ENCODE measurements at places on chromosomes 12 and 14. TPM values are rescaled to one million over a fixed set of nuclear protein-coding genes. Genes with fewer than 3 reads are reported as not detected.

DNA sequence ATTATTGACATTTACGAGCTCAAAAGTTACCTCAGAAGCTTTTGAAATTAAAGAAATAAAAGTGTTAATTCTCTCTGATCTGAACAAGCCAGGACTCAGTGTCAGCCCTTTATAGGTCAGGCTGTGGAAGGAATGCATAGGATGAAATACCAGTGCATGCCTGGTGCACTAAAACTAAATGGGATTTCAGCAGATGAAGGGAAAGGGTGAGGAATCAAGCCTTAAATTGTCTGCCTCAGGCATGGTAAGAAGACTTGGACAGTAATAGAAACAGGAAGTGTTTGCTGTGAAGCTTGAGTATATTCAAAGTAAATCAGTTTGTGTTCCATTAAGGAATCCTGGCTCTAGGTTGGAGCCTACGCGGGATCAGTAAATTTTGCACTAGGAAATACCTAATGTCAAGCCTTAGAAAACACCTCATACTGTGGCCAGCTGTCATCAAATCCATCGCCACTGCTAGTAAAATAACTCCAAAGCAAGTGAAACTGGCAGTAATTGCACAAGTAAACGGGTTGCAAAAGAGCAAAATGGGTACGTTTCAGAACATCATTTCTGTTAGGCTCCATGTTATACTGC is 76.3 kb downstream of the PDE3A start:
- H3K27me3 ChIP-seq: no peaks in the 10 kb centered on the region
- no peak overlapping the region for H3K27ac ChIP-seq
- H3K36me3 ChIP-seq: no peaks in the 10 kb centered on the region
- no peak overlapping the region for H3K4me3 ChIP-seq
- DNase-seq: no peak

DNA sequence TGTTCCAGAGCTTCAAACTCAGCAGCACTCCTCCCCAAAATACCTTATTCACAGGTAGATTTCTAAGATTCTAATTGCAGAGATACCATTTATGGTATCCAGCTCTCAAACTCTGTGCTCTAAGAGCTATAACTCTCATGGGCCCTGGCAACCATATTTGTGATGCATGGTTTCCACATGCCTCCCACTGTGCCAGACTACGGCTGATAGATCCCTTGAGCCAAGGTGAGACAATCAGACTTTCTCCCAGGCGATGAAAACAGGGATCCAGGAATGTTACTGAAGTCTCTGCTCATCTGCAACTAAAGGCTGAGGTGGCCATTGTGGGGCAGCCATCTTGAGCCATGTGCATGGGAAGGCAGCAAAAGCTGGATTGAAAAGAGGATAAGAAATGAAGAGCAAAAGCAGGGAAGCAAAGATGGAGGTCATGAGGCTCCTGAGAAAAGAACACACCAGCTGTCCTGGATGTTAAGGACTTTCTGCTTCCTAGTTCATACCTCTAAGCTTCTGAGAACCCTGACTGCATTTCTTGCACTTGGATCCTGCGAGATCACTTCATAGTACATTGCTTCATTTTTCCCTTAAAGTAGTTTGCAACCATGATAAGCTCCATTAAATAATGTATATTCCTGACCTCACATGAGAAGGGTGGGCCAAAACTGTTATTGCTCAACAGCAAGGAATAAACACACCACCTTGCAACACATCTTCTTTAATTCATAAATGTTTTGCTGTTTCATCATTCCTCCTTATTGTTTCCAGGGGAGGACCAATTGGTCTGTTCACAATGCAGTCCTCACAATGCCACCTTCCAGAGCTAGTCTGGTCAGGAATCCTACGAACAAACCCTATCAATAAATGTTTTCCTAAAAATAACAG is 5.4 kb downstream of the EGLN3 start:
- H3K4me3 ChIP-seq: no peak overlapping the region
- peaks cover 8% of the 10 kb centered on the region for H3K27me3 ChIP-seq
- no peak for DNase-seq

GRCh38 chr12:130523208-130523607 is 185.5 kb downstream of the PIWIL1 start:
- H3K4me1 ChIP-seq: no peaks in the 10 kb centered on the region
- no peak overlapping the region for H3K4me3 ChIP-seq
- no peak overlapping the region for H3K27ac ChIP-seq
- no peaks in the 10 kb centered on the region for H3K27me3 ChIP-seq

DNA sequence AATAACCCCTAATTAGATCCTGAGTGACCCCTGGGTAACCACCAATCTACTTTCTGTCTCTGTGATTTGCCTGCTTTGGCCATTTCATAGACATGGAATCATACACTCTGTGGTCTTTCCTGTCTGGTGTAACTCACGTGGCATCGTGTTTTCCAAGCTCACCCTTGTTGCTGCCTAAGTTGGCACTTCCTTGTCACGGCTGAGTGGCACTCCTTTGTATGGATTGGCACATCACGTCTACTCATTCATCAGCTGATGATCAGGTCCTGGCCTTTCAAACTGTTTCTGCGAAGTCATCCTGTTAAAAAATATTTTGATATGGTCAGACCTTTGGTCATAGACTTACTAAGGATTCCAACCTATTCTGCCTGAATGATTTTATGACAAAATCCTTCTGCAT is 87.7 kb downstream of the GLT1D1 start:
- no peak overlapping the region for H3K27ac ChIP-seq
- H3K27me3 ChIP-seq: no peaks in the 10 kb centered on the region

DNA sequence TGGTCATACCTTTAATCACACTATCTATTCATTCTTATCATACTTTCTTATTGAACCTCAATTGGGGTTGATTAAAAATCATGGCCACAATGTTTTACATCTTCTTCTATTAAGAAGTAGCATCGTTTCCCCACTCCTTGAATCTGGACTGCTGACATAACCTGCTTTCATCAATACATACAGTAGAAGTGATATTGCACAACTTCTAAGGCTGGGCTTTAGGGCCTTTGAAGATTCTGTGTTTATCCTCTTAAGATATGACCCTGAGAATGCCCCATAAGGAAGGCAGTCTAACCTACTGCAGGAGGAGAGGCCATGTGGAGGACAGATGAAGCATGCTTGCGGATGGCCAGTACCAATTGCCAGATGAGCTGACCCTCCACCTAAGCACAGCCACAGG is 1142.8 kb upstream of the SEL1L start:
- no peaks in the 10 kb centered on the region for H3K4me1 ChIP-seq
- H3K4me3 ChIP-seq: no peak overlapping the region
- H3K27me3 ChIP-seq: no peaks in the 10 kb centered on the region
- H3K36me3 ChIP-seq: no peaks in the 10 kb centered on the region

GRCh38 chr12:20646239-20646827 is 48.8 kb upstream of the SLCO1C1 start:
- no peaks in the 10 kb centered on the region for H3K27me3 ChIP-seq
- no peak overlapping the region for H3K27ac ChIP-seq
- no peaks in the 10 kb centered on the region for H3K4me1 ChIP-seq
- H3K36me3 ChIP-seq: no peaks in the 10 kb centered on the region

DNA sequence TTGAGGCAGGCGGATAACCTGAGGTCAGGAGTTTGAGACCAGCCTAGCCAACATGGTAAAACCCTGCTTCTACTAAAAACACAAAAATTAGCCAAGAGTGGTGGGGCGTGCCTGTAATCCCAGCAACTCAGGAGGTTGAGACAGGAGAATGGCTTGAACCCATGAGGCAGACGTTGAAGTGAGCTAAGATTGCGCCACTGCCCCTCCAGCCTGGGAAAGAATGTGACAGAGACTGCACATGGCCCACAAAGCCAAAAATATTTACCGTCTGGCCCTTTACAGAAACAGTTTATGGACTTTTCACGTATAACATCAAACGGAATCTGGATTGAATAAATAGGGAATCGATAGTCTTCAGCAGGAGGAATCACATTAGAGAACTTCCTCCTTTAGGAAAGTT is 3.5 kb downstream of the RSRC2 start:
- H3K4me3 ChIP-seq: no peak overlapping the region
- peak; percentile 60 for DNase-seq
- peaks cover 41% of the 10 kb centered on the region for H3K36me3 ChIP-seq
- no peaks in the 10 kb centered on the region for H3K27me3 ChIP-seq
- peaks cover 52% of the 10 kb centered on the region for H3K4me1 ChIP-seq
- peak overlapping the region; percentile 39 for H3K27ac ChIP-seq

- H3K4me3 ChIP-seq: peak overlapping the region; percentile 78
- no peaks in the 10 kb centered on the region for H3K27me3 ChIP-seq
- peak overlapping the region; percentile 96 for H3K27ac ChIP-seq
- no peaks in the 10 kb centered on the region for H3K36me3 ChIP-seq
- peak; percentile 51 for DNase-seq
- H3K4me1 ChIP-seq: no peaks in the 10 kb centered on the region
These were observed 1.1 kb downstream of the AMDHD1 start for GRCh38 chr12:95944108-95944704.

DNA sequence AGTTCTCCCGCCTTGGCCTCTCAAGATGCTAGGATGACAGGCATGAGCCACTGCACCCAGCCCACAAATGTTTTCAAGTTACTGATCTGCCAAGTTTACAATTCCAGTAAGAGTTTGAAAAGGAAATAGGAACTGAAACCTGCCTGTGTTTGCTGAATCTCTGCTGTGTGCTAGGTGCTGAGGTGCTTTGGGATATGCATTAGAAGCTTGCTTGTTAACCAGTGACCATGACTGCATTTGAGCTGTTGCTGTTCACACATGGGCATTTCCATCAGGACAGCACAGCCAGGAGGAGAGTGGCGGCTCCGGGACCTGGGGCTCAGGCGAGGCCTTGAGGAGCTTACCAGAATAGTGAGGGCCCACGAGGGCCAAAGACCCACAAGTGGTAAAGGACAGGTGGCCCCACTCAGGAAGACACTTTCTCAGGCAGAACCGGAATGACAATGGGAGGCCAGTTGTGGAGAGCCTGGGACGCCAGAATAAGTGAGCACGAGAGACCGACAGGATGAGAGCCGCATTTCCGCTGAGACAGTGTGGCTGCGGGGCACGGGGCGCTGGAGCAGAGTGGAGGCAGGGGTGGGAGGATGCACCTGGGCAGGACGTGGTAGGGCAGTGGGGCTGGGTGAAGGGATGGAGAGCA is 54.5 kb upstream of the MMP17 start:
- no peak overlapping the region for H3K27ac ChIP-seq
- no peak overlapping the region for H3K4me3 ChIP-seq
- no peak for DNase-seq
- no peaks in the 10 kb centered on the region for H3K4me1 ChIP-seq
- H3K36me3 ChIP-seq: no peaks in the 10 kb centered on the region
- H3K27me3 ChIP-seq: no peaks in the 10 kb centered on the region

DNA sequence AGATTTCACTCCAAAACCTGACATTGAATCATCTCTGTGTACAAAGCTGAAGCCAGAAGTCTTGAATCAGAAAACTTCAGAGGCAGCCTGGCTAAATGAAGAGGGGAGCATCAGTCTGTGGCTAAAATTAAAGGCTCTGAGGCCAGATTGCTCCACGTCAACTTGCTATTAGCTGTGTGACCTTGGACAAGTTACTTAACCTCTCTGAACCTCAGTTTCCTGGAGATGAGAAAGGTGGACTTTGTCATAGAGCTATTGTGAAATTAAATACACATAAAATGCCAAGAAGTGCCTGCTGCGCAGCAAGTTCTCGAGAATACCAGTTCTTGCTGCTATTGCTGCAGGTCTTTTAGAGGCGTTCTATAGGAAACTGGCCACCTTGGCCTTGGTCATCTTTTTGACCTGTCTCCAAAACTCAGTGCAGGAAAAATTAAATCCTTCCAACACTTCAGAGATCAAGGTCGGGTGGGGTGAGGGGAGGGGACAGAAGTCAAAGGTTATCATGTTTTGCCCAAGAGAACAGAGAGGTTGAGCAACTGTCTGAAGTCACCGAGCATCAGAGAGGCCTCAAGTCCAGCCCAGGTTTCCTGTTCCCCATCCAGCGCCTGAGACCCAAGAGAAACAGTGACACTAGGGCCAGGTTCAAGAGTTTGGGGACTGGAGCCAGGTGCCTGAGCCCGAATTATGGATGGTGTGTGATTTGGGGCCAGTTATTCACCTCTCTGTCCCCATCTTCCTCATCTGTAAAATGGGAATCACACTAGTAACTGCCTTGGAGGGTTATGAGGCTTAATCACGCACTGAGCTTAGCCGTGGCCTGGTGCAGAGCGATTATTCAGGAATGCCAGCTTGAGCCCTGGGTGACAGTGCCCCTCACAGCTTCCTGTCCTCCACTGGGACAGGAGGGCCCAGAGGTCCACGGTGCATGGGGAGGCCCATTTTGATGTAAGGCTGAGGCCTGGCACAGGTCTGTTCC is 1.1 kb downstream of the SERPINA1 start:
- H3K36me3 ChIP-seq: no peaks in the 10 kb centered on the region
- no peak for DNase-seq
- H3K27me3 ChIP-seq: peaks cover 6% of the 10 kb centered on the region
- no peaks in the 10 kb centered on the region for H3K4me1 ChIP-seq

- no peak overlapping the region for H3K4me3 ChIP-seq
- no peaks in the 10 kb centered on the region for H3K4me1 ChIP-seq
- DNase-seq: no peak
These were observed 131.8 kb downstream of the PTPRR start for GRCh38 chr12:70788774-70789173.

DNA sequence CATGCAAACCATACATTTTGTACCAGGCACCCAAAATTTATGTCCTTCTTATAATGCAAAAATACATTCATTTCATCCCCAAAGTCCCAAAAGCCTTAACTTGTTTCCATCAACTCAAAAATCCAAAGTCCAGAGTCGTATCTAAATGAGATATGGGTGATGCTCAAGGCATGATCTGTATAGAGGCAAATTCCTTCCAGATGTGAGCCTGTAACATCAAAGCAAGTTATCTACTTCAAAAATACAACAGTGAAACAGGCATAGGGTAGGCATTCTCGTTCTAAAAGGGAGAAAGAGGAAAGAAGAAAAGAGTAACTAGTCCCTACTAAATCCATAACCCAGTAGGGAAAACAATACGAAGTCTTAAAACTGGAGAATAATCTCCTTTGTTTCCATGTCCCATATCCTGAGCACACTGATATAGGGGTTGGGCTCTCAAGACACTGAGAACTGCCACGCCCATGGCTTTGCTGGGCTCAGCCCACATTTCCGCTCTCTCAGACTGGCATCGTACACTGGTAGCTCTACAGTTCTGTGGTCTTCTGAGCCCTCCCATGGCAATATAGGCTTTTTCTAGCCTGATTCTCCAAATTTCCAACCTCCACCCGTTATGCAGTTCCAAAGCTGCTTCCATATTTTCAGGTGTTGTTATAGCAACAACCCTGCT is 232.8 kb downstream of the TMTC2 start:
- DNase-seq: no peak
- H3K4me1 ChIP-seq: no peaks in the 10 kb centered on the region
- no peak overlapping the region for H3K27ac ChIP-seq
- H3K4me3 ChIP-seq: no peak overlapping the region

Gene RPL10L
- not detected for polyA plus RNA-seq

Gene DPF3
- 4.6 TPM for polyA plus RNA-seq

Gene HCAR3
- not detected for polyA plus RNA-seq

Gene BEGAIN
- 2.5 TPM for polyA plus RNA-seq

Gene FAM186B
- 0.29 TPM for polyA plus RNA-seq

Gene PLBD1
- 2.3 TPM for polyA plus RNA-seq

Gene KRT74
- polyA plus RNA-seq: not detected

Gene CD163
- polyA plus RNA-seq: 58.4 TPM

Gene SCNN1A
- 5.3 TPM for polyA plus RNA-seq

Gene RPS6KL1
- 28.2 TPM for polyA plus RNA-seq

Gene CCDC88C
- polyA plus RNA-seq: 2.7 TPM

All from adrenal gland (tissue), 19 donors.